ENCODE measurements at places on chromosomes 4 and X.

- DNase-seq, result peak; percentile 10
Measured at GRCh38 chrX:73563738-73564068, 706 bp downstream of the CHIC1 start.

DNA sequence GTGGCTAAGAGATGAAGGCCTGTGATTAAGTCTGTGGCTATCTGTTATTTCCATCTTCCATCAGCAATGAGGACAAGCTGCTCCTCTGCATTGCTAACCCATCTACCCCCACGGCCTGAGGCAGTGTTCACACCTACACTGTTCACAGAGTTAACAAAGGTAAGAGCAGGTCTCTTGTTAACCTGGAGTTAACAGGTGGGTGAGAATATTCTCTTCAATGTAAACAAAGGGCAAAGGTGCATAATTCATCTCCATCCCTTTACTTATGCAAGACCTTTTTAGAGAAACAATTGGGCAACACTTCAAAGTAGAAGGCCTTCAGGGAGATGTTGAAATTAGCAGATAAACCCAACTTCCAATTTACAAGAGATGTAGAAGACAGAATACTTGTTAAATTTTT lies 2.8 kb downstream of the SLC35A2 start:
- DNase-seq, result no peak

DNA sequence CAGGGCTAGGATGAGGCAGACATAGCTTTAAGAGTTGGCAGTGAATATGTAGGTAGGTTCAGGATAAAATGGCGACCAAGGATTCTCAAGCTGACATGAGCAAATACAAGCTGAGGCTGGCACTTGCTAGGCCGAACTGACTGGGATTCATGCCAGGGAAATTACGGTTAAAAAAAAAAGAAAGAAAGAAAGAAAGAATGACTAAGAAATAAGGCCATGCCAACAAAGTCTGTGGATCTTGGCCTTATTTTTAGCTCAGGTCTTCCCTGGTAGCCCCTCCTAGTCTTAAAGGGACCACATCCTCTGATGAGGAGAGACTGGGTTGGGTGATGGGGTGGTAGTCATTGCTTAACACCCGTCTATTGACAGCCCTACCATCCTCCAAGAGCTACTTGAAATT lies 64.4 kb upstream of the KLHL13 start:
- no peak for DNase-seq

DNA sequence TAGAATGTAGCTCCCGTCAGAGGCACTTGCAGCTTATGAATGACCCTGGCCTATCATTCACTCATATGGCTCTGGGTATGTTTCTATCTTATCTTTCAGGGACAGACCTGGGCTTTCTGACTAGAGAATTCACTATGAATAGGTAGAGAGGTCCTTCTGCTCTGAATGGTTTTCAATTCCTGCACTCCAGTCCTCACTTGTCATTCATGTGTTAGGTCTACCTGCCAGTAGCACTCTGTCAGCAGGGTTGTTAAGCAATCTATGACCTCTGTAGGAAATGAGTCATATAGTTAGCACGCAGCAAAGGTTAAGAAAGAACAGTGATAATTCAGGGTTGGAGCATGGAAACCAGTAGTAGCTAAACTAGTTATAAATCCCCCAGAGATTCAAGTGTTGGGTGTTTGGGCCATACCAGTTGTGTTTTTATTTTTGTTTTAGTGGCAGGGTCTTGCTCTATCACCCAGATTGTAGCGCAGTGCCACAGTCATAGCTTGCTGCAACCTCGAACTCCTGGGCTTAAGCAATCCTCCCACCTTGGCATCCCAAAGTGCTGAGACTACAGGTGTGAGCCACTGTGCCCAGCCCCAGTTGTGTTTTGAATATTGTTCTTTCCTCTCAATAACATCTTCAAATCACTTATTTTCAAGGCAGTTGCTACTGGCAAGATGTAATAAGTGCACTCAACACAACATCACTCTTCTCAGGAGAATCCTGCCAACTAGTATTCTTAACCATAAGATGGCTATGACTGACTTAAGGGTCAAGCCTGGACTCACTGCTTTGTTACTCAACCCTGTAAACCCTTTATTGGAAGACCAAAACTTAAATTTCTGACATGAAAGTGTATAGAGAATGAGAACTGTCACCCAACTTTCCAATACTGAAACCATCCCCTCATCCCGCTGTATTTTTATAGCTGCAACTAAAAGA lies 25.1 kb downstream of the ARL13A start:
- DNase-seq, result peak; percentile 62

DNA sequence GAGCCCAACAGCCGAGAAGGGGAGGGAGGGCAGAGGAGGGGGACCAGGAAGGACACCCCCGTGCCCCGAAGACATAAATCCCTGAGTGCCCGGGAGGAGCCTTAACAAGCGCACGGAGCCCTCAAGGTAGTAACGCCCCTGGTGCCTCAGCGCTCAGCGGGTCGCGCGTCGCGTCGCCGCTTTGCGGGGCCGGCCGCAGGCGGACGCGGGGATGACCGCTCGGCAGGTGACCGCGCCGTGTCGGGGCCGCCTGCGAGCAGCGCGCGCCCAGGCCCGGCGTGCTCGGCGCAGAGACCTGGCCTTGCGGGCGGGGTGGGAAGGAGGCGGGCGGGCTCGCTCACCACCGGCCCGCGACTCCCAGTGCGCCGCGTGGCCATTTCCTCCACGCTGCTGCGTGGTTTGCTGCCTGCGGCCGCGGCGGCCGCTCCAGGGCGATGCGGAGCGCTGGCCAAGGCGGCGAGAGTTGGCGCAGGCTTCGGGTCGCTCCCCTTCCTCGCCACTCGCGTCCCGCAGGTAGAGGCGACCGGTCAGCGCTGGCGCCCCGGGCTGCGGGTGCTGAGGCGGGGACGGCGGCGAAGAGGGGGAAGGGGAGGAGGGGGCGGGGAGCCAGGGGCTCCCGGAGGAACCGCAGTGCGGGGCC lies 632 bp downstream of the CCSER1 start:
- DNase-seq, result no peak

GRCh38 chr4:151169223-151169622 lies 69.8 kb downstream of the RPS3A start:
- DNase-seq, result peak; percentile 88

DNA sequence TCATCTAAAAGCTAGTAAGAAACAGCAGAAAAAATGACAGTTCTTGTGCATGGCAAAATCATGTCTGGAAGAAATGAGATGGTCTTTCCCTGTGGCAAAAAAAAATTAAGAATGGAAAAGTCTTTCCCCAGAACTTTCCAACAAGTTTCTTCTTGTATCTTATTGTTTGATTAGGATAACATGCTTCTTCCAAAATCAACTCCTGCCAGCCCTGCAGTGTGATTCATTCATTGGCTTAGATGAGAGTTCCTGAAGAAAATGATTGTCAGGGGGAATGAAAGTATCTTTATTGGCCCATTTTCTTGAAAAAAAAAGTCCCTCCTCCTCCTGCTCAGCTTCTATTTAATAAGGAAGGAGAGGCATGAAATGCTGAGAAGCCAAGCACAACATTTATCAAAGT lies 407.7 kb downstream of the ARAP2 start:
- no peak for DNase-seq

- peak; percentile 48 for DNase-seq
Measured at GRCh38 chr4:74608151-74608949, 163.4 kb downstream of the AREG start.

GRCh38 chrX:144295921-144296320 lies 412.1 kb downstream of the UBE2NL start:
- DNase-seq, result no peak

DNA sequence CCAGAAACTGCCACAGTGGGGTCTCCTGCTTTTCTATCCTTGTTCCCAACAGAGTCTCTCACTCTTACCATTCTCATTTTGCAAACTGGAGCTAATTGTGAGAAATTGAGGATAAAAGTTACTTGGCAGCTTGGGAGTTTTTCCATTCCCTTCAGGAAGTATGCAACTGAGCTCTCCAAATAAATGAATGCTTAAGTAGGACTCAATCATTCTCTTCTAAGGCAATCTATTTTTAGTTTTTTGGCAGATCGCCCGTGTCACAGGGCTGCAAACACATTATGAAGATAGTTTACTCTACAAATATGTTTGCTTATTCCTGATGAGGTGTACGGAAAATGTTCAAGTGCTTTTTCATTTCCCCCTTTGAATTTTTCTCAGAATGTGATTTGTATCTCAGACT lies 5.3 kb downstream of the ASB11 start:
- peak; percentile 34 for DNase-seq

GRCh38 chrX:23664496-23664895 lies 2.8 kb upstream of the PRDX4 start:
- DNase-seq, result no peak

DNA sequence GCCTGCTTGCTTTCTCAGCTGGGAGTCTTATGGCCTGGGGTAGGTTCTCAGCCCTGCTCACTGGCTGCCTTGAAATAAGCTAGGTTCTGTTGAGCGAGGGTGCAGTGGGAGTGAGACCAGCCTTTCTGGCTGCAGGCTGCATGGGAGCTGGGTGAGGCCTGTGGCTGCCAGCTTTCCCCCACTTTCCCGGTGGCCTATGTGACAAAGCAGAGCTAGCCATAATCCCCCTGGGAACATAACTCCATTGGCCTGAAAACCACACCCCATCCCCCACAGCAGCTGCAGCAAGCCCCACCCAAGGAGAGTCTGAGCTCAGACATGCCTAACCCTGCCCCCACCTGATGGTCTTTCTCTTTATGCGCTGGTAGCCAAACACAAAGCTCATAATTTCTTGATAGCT lies 118.9 kb downstream of the KLHL4 start:
- no peak for DNase-seq

GRCh38 chrX:21996872-21997455 lies 35.2 kb upstream of the PHEX start:
- DNase-seq, result peak; percentile 78

DNA sequence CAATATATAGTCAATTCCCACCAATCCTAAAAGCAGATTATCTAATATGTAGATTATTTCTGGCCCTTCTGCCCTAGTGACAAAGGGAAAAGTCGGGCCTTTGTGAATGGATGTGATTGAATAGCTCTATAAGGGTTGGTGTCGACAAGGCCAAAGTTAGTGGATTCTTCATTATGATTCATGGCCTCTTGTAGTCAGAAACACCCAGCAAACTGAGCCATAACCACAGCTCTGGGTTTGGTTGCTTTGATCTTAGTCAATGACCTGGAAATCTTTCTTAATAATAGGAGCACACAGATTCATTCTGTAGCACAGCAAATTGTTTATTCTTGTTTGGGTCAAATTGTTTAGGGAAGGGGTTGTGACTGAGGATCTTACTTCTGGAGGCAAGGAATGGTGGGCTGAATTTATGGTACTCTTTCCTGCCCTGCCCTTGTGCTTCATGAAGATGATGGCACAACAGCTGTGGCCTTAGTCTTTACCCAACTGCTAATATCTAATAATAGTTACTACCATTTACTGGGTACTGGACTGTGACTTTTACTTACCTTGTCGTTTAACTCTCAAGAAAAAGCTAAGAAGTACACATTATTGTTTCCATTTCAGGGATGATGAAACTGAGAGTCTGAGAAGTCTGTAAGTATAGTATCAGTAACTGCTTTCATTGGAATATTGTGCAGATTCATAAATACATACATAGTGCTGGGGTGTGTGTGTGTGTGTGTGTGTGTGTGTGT lies 74.0 kb downstream of the AFF2 start:
- DNase-seq, result no peak

- DNase-seq, result peak; percentile 95
Measured at GRCh38 chrX:16484338-16484737, 165.6 kb upstream of the S100G start.

GRCh38 chr4:58566260-58566659 lies 1456.1 kb upstream of the IGFBP7 start:
- DNase-seq, result no peak

DNA sequence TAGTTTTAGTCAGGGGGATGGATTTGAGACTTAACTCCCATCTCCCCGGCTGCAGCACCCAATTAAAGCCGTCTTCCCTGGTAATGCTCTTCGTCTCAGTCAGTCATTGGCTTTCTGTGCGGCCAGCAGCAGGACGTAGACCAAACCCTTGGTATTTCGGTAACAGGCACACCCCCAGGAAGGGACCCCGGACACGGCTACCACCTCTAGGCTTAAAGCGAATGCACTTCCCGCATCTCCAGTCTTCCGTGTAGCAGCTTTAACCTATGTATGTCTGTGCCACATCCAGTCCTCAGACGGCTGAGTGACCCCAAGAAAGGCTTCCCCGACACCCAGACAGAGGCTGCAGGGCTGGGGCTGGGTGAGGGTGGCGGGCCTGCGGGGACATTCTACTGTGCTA lies 1.5 kb upstream of the CTAG2 start:
- DNase-seq, result no peak

GRCh38 chr4:158053086-158053485 lies 119.7 kb downstream of the GASK1B start:
- no peak for DNase-seq

- DNase-seq, result no peak
Measured at GRCh38 chr4:173696011-173696410, 166.0 kb upstream of the HAND2 start.

DNA sequence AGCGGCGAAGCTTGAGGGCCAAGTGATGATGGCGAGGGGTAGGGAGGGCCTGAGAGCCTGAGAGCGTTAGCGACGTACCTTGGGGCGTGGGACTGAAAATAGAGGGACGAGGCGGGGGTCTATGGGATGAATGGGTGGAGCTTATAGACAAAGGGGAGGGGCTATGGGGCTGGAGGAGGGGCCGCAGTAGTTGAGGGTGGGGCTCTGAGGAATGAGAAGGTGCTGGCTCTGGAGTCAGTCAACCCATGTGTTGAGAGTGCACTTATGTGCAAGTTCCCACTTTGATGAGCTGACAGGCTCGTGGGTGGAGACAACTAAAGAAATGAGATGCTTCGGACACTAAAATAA lies 488 bp downstream of the TBC1D25 start:
- DNase-seq, result no peak

- DNase-seq, result no peak
Measured at GRCh38 chr4:107391630-107392028, 328.4 kb downstream of the PAPSS1 start.

DNA sequence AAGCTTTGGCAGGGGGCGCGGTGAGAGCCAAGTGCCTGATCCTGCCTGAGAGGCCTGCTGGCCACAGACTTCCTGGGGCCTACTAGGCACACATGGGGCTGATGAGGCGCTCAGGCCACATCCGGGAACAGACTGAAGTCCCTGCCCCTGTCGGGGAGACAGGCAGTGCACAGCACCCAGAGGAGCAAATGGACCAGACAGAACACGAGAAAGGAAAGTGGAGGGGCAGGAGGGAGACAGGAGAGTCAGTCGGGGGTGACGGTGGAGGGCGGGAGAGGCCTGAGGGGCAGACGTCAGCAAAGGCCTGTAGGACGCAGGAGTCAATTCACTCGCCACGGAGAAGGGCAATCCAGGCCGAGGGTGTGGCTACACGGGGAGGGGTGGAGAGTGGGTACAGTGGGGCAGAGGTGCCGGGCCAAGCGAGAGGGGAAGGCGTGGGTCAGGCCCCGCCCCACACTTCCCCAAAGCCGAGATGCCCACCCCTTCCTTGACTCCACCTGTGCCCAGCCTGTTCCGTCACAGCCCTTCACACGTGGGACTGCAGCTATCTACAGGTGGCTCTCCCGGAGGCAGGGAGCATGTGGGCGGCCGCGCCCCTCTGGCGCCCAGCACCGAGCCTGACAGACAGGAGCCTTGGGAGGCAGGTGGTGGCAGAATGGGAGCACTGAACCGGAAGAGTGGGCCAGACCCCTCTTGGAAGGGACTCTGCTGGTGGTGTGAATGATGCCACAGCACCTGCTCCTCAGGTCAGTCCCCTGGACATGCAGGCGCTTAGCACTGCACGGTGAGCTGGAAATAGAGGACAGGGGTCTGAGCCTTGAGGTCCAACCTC lies 20.5 kb downstream of the NOP14 start:
- no peak for DNase-seq

- no peak for DNase-seq
Measured at GRCh38 chr4:3700223-3700622, 66.0 kb upstream of the ADRA2C start.

- no peak for DNase-seq
Measured at GRCh38 chr4:179836179-179837075, 2394.2 kb upstream of the AGA start.
